ENCODE measurements at places on chromosomes 2 and 18.

GRCh38 chr18:6013171-6013810 lies 118.0 kb upstream of the TMEM200C start:
- DNase-seq = no peak

- no peak for DNase-seq
These were observed 125.8 kb upstream of the MSTN start for GRCh38 chr2:190188289-190188688.

DNA sequence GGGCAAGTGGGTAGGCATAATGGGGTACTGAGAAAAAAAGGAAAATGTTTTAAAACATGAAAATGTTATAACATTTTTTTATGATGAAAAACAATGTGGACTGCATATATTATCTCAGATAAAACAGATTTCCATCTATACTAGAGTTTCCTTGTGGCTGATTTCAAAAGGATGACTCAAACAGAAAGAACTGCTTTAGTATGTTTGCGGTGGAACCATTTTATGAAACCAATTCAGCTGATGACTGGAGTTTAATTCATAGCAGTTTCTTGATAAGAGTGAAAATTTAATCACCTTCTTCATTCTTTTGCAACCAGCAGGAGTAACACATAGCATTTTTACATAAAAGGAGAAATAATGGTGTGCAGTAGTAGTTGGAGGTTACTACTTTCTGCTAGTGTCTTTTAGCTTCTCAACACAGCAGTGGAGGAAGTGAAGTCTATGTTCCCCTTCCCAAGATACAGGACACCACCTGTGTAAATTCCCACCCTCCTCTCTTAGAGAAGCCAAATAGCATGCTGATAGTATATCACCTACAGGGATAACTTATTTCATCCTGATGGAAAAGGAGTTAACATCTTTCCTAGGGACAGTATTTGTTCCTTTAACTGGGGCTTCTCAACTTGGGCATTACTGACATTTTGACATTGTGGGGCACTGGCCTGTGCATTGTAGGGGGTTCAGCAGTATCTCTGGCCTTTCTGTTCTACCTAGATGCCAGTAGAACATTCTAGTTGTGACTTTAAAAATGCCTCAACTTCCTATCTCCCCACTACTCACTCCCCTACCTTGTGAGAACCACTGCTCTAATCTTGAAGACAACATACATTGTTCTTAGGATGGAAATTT lies 29.9 kb downstream of the PELI1 start:
- peak; percentile 82 for DNase-seq

- DNase-seq = peak; percentile 7
These were observed 1.9 kb upstream of the CABYR start for GRCh38 chr18:24136967-24137373.

DNA sequence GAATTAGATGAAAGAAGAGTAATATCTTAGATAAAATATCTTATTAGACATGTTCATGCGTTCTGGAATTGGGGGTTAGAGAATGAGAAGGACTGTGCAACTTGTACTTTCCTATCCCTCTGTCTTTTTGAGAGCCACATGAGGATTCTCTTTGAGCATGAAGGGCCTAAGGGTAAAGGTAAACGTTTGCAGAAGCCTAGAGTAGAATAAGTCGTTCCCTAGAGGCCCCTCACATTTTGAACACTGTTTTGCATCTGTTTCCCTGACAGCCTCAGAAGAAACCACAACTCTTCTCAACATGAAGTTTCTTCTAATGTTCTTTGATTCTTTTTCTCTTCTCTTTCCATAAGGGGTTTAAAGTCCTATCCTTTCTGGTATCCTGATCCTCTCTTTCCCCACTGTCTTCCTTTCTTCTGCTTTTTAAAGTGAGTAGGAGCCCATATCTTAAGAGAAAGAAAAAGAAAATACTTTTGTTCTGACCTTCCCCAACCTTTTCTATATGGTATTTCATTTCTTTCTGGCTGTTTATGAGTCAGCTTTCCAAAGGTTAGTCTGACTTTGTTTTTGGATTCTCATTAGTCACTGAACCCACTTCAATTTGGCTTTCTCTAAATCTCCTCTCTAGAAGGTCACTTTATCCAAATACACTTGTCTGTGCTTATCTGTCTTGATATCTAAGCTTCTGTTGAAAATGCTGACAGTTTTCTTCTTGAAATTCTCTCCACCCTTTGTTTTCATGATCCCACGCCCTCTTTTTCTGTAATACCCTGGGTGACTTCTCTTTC lies 34.8 kb downstream of the PPP1R1C start:
- peak; percentile 47 for DNase-seq

DNA sequence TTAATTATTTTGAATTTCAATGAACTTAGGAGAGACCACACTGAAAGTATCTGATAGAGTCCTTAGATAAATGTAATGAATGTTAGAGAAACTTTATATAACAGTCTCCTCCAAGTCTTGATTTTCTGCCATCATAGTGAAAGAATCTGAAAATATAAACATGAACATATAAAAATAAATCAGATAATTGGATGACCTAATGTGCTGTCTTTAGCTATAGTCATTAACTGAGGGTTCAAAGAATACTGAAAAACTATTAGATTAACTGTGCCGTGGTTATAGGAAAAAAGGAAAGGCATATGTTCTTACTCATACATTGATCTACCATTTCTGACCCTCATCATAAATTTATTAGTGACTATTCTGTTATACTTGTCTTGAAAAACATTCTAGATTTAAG lies 47.0 kb upstream of the SPAG16 start:
- no peak for DNase-seq

DNA sequence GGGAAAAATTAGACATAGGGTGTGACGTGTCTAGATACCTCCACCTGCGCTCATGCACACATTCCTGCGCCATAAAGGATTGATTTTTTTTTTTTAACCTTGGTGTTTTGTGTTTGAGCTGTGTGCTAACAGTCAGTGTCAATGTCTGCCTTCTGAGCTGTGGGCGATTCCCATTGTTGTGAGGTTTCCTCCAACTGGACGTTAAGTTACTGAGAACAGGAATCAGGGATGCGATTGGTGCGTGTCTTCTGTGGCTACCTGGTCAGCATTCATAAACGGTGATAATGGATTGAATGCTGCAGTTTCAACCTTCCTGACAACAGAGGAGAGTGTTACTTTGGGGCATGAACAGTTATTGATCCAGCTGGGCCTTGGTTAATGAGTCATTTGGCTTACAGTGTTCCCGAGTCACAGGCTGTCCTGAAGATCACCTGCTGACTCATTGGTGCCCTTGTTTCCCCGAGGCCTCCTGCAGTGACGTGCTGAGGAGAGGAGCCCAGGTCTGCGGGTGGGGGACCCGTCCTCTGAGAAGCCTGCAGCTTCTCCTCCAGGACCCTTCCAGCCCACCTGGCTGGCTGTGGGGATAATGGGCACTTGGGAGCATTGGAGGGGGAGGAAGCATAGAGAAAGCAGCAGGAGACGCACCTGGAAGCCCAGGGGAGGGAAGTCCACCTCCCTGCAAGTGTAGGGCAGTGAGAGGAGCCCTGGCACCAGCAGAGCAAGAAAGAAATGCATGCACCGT lies 25.8 kb upstream of the CABYR start:
- DNase-seq = peak; percentile 22

- DNase-seq = no peak
These were observed 184.1 kb upstream of the KYNU start for GRCh38 chr2:142693171-142693950.

DNA sequence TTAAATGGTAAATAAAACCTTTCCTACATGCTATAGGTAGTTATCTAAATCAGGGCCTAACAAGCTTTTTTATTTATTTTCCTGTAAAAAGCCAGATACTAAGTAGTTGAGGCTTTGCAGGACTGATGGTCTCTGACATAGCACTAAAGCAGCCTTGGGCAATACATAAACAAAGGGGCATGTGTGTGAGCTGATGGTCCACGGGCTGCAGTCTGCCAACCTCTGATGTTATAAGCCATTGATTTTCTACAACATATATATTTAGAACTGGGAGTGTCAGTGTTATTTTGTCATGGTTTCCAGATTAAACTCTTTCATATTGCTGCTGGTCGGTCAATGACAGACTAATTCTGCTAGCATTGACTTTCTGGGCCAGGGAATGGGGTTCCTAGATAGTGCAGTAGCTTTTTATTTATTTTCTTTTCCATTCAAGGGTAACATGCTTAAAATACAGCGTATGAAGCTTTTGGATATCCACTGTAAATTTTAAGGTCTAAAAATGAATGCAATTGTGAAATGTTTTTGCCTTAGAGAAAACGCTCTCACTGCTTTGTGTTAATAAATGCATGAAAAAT lies 134.0 kb downstream of the NEDD4L start:
- no peak for DNase-seq

- DNase-seq = peak; percentile 31
These were observed 127.9 kb downstream of the EVA1A start for GRCh38 chr2:75432761-75433361.

- DNase-seq = no peak
These were observed 1139.5 kb downstream of the BCL11A start for GRCh38 chr2:59413751-59414570.

- DNase-seq = no peak
These were observed 3.4 kb downstream of the DUSP19 start for GRCh38 chr2:183081911-183082310.

- no peak for DNase-seq
These were observed 223.0 kb downstream of the NBAS start for GRCh38 chr2:15337996-15338666.

GRCh38 chr2:160783474-160783873 lies 289.9 kb upstream of the RBMS1 start:
- peak; percentile 64 for DNase-seq

DNA sequence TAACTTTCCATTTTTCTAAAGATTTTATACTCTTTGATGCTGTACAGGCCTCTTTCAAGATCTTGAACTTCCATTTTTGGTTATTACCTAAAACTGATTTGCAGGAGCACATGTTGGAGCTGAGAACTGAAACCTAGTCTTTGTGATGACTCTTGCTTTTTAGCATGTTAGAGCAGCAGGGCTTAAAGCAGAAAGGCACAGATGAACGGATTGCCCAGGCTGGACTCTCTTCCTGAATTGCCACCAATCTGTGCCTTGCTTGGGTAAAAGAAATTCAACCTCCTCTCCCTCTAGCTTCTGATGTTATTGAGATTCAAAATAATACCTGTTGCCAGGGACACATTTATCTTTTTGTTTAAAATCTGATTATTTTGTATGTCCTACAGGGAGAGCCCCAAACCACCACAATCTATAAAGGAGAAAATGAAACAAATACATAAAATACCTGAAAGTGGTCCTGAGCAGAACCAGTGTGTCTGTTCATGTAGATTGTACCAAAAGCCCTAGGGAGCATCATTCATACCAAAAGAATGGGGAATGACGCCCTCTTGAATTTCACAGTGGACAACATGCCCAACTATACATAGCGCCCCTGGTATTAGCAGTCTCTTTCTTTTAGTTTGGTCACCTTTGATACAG lies 277.0 kb upstream of the MAP2 start:
- no peak for DNase-seq

GRCh38 chr2:26521054-26521912 lies 43.4 kb upstream of the OTOF start:
- DNase-seq = peak; percentile 28

DNA sequence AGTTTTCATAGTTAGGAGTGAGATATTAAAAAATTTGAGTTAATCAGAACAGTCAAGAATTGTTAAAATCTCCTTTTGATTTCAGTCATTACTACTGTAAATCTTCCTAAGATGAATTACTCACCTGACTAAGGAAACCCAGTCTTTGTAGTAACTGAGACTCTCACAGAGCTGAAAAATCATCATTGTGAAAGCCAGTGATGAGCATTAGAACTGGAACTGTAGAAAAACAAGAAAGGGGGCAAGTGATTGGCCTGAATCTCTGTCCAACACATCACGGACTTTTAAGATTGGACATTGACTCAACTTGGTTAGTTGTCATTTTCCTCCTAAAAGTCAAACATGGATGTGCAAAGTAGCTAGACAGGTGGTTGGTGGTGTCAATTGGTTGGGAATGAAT lies 21.9 kb downstream of the SETBP1 start:
- no peak for DNase-seq

- DNase-seq = peak; percentile 88
These were observed 5.2 kb downstream of the FN1 start for GRCh38 chr2:215430528-215431187.

- no peak for DNase-seq
These were observed 68.5 kb upstream of the HDAC4 start for GRCh38 chr2:239469106-239469960.

DNA sequence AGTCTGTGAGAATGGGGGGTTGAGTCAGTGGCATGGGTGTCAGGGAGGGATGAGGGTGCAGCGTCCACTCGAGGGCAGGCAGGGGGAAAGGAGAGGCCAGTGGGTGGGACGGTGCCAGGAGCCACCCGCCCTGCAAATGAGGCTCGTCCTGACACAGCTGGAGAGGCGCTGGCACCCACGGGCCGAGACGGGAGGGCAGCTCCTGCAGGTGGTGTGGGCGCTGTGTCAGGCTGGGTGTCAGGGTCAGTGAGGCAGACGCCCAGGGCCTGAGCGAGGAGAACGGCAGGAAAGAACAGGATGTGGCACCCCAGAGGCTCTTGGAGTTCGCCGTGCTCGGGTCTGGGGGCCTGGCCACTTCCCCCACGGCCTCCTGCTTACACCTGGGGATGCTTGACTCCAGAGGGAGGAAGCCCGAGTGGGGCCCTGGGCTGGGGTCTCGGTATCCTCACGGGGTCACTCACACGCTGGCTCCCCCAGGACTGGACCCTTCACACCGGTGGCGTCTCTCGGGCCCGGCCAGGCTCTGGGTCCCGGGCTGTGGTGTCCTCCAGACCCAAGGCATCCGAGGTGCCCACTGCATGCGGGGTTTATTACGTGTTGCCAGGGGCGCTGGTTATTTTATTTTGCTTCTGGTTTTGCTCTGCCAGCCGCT lies 130.5 kb upstream of the CTDP1 start:
- DNase-seq = no peak

GRCh38 chr2:8500124-8501054 lies 181.5 kb upstream of the ID2 start:
- no peak for DNase-seq

GRCh38 chr2:119407430-119408220 lies 24.0 kb upstream of the TMEM37 start:
- DNase-seq = peak; percentile 55

GRCh38 chr2:11659115-11659475 lies 10.9 kb downstream of the NTSR2 start:
- no peak for DNase-seq

DNA sequence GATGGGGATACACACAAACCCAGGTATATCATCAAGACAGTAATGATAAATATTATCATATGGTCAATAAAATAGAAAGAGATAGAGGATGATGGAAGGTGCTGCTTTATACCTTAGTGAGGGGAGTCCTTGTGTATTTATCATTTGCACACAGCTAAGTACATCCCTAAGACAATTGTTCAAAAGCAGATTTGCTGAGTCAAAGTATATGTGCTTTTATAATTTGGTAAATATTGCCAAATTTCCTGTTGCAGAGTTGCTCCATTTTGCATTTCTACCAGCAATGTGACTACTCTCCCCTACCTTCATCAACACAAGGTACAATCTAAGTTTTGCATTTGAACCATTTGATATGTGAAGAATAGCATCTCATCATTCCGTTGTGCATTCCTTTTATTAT lies 22.6 kb upstream of the PLEK start:
- no peak for DNase-seq

GRCh38 chr18:27789406-27789805 lies 387.5 kb downstream of the CDH2 start:
- DNase-seq = no peak

- no peak for DNase-seq
These were observed 28.1 kb downstream of the FOSL2 start for GRCh38 chr2:28420722-28421121.

Measured in fibroblast of upper back skin (primary cell).